ENCODE measurements at places on chromosomes 7 and 10. TPM values are rescaled to one million over a fixed set of nuclear protein-coding genes. Genes with fewer than 3 reads are reported as not detected.

DNA sequence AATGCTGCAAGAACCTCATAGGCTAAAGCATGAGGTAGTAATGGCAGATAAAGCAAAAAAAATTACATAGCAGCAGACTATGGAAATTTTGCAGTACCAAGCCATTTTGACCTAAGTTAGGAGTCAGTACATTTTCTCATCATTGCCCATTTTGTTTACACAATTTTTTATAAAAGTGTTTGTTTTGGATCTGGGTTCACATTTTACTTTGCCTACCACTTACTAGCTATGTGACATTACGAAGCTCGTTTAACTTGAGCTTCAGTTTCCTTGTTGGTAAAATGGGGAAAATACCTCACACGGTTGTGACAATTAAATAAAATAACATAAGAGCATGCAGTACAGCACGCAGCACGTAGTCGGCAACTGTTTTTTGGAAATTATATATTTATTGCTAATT is 99.6 kb downstream of the ADD3 start:
- no peak for DNase-seq

Gene RASSF4
- total RNA-seq: 0.57 TPM

DNA sequence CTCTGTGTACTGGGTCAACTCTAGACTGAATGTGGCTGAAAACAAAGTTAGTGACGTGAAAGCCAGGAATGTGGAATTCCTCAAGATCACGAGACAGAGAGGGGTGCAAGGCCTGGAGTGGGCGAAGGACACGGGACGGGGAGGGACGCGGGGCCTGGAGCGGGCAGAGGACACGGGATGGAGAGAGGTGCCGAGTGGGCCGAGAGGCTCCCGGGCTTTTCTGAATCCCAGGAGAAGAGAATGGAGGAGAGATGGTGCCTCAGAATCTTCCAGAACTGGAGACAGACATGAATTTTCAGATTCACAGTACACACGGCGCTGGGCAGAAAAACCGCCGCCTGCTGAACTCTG is 50.6 kb upstream of the PRKAR1B start:
- DNase-seq: no peak

Gene SIRT1
- total RNA-seq: 14.1 TPM

GRCh38 chr7:85750454-85750949 is 563.6 kb upstream of the SEMA3D start:
- peak; percentile 23 for DNase-seq

Gene OR6B1
- total RNA-seq: not detected

DNA sequence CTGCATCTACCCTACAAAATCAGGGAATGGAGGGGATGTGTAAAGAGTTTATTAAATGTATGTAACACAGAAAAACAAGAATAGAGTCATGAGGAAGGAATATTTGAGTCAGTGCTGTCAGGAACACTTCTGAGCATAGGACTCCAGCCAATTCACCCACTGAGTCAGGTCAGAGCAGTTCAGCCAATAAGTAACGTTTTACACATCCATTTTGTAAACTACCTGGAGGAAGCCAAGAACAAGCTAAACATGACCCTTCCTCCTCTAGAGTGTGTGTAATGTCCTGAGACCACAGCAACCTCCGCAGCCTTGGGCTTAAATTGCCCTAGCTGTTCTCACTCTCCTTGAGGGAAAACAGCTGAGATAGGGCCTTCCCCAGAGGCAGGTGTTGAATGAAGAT is 691.5 kb upstream of the LRRN3 start:
- DNase-seq: no peak

DNA sequence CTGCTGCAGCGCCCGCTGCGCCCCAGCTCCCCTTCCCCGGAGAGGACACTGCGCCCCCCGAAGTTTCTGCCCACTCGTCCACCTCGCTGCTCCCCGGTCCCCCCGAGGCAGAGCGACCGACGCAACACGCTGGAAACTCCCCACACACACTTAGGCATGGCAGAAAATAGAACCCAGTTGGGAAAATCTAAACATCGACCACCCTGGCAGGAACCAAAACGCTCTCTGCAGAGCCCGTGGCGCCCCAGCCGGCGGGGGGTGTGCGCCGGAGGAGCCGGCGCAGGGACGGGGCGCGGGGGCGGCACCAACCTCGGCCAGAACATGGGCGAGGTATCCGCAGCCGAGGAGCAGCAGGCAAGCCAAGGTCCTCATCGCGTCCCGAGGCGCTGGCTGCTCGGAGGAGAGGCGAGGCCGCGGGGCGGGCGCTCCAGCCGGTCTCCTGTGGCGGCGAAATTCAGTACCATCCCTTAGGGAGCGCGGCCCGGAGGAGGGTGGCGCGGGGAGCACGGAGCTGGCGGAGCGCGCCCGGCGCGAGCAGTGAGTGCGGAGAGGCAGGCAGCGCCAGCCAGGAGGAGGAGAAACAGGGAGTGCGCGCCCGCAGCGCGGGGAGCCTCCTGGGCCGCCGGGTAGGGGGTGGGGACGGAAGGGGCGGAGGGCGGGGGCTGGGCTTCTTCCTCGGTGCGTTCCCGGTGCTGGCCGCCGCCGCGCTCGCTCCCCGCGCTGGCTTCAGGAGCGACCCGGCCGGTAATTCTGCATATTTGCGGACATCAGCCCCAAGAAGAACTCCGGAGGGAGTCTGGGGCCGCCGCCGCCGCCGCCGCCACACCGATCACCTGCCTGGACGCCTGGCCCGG is 789 bp downstream of the PDGFA start:
- peak; percentile 93 for DNase-seq

DNA sequence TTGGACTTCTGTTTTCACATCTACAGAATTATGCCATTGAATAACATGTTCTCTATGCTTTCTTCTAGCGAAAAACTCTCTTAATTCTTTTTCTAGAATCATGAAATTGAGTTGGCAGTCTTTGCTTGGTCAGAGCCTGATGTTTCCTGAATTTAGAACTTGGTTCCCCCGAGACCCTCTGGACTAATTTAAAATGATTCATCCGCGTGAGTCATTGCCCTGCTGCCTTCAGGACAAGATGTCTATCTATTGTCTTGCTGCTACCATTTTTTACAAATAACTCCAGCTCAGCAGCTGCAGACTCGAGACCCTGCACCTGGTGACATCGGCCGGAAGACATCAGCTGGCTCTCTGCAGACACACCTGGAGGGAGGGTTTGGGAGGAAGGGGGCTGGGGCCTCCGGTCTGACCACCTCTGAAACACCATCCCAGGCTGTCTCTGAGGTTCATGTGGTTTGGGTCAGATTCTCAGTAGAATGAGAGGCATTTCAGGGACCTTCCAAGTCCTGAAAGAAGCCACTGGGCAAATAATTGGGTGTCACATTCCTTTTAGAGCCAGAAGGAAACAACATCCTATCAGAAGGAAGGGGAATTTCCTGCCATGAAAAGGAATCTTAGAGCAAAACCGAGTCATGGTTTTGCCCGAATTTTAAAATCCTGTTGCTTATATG is 20.9 kb upstream of the KLF6 start:
- DNase-seq: peak; percentile 83

DNA sequence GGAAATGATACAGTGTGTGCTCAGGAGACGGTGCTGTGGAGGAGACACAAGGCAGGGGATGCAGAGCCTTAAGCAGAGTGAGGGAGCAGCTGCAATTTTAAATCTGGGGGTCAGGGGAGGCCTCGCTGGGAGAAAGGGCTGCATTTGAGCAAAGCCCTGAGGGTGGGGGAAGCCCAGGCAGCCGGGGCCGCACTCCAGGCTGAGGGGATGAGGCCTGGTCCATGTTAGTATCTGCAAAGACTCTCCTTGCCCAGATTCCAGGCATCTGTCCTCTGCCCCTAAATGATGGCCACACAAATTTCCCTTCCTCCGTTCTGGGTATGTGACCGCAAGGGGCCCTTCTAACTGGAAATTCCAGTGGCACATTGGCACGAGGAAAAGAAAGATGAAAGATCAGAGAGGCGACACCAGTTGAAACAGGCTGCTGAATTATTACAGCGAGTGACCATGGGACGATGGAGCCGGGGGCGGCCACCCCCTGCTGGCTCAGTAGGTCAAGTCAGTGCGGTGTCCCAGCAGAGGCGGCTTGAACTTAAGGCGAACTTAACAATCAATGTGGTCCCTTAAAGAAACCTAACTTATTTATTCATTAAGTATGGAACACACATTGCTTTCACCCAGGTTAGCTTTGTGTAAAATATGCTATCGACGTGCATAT is 62.3 kb upstream of the KAT6B start:
- no peak for DNase-seq

Gene SRRM3
- total RNA-seq: 0.29 TPM

DNA sequence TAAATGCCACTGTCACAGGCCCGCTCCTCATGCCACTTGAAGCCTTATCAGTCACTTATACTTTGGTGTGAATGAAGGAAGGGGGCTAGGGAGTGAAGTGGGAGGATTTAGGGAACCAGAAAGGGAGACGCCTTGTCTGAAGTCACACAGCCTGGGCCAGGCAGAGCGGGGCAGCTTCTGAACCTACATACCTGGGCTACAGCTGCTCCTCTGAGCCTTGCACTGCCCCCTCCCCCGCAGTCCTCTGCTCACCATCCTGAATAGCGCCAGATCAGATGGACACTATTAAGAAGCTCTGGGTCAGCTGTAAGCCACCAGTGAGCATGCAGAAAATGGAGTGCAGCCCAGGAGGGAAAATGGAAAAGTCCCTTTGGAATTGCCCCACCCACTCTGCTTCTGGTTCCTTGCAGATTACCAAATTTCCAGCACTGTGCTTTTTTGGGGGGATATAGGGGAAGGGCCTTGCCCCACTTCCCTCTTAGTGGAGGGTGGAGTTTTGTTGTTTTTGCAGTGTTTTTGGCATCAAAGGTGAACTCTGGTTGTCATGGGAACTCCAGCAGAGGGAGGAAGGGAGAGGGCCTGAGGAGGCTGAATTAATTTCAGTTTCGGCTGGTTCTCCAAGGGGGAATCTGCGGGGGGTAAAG is 35.0 kb upstream of the ADCYAP1R1 start:
- no peak for DNase-seq

- DNase-seq: peak; percentile 14
Observed at GRCh38 chr10:132700156-132701098, 85.5 kb downstream of the NKX6-2 start.

DNA sequence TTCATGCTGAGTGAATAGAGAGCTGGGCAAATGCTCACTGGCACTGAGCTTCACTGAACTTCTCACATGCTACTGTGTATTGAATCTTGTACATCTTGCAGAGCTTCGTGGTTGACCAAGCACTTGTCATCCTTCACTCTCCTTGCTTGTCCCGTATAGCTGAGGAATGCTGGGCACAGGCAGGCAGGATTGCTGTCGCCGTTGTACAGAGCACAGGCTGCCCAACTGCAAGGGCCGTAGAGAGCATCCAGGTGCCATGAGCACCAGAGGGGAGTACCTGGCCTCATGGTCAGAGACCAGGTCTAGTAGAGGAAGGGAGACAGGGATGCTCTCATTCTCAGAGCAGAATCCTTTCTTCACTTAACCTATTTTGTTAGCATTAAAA is 99.8 kb upstream of the RET start:
- DNase-seq: no peak

DNA sequence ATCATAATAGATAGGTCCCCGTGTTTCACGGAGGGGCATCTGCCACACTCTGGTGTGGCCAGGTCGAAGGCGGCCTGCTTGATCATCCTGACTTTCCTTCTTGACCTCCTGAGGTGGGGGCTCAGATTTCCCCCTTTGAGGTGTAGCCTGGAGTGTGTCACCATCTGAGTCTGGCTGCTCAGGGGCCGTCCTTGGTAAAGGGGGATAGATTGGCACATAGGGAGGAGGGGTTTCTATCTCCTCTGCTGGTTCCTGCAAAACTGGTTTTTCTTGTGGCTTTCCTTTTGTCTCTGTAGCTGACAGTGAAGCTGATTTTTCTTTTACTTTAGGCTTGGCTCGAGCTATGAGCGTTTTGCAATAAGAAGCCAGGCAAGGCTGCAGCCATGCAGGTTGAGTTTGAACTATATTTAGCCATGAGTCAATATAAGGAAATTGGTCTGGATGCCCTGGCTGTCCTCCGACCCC is 7.1 kb upstream of the ZNF117 start:
- DNase-seq: no peak

DNA sequence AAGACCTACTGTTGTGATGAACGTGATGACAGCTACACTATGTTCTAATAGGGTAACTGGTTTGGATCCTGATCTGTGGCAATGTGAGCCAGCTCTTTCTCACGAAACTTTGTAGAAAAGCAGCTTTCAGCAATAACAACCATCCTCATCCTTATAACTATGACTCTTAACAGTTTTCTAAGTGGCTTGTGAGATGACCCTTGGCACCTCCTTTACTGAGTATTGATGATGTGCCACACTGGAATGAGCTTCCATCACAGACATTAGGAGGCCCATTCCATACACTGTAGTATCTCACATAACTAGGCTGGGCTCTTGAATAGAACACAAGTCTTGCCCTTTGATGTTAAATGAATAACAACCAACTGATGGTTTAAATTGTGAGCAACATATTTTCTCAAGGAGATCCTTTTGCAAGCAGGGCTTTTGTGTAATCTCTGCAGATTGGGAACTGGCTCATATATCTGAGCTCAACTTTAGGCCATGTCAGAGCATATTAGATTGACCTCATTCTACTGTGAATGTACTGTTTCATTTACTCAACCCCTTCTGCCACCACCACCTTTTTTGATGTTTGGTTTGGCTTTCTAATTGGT is 46.4 kb downstream of the MYPN start:
- DNase-seq: no peak

DNA sequence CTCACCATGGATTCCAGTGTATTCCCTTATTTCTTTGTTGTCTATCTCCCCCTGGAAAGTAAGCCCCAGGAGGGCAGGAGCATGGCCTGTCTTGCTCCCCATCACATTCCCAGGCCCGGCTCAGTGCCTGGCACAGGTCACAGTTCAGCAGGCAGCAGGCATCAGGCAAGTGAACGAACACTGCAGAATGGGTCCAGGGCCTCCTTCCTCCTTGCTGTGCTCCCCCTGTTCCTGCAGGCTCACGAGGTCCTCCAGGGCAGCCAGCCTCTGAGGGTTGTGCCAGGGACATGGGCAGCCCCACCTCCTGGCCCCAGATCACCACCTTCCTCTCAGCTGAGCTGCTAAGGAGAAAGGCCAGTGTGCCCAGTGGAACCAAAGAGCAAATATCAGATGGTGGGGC is 41.8 kb downstream of the PDLIM1 start:
- DNase-seq: no peak

DNA sequence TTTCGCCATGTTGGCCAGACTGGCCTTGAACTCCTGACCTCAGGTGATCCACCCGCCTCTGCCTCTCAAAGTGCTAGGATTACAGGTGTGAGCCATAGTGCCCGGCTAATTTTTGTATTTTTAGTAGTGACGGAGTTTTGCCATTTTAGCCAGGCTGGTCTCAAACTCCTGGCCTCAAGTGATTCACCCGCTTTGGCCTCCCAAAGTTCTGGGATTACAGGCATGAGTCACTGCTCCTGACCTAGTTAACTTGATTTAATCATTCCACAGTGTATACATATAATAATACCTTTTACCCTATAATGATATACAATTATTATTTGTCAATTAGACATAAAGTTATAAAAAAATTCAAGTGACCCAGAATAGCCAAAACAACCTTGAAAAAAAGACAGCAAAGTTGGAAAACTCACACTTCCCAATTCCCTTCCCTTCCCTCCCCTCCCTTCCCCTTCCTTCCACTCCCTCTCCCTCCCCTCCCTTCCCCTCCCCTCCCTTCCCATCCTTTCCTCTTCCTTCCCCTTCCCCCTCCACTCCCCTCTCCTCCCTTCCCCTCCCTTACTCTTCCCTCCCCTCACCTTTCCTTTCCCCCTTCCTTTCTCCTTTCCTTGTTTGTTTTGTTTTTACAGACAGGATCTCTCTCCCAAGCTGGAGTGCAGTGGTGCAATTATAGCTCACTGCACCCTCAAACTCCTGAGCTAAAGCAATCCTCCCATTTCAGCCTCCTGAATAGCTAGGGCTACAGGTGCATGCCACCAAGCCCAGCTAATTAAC is 14.8 kb upstream of the ZMIZ2 start:
- DNase-seq: peak; percentile 96

Gene CYP3A4
- total RNA-seq: 0.11 TPM

- DNase-seq: peak; percentile 95
Observed at GRCh38 chr7:44847509-44847919, 373 bp downstream of the H2AZ2 start.

GRCh38 chr10:124648738-124649137 is 95.4 kb downstream of the FAM53B start:
- no peak for DNase-seq

Measured in Daoy (cell line).